ENCODE measurements at places on chromosomes 2 and 18.

- DNase-seq, result no peak
Observed at GRCh38 chr18:76353046-76353445, 142.0 kb downstream of the ZNF516 start.

DNA sequence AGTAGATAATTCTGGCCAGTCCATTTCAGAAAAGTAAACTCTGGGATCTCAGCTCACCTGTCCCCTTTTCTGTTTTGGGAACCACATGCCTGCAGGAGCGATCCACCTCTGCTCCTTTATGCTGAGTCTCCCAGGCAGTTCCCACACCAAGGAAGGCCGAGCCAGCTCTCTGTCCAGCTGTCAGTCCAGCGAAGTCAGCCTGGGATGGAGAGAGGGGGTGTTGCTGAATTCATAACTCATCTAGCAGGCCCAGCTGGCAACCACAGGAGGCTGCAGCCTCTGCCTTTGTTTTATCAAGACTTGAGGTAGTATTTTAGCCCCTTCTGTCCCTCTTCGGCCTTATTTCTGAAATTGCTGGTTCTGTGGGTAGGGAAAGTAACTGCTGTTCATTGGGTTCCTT is 209.9 kb downstream of the ARL4C start:
- DNase-seq, result no peak

DNA sequence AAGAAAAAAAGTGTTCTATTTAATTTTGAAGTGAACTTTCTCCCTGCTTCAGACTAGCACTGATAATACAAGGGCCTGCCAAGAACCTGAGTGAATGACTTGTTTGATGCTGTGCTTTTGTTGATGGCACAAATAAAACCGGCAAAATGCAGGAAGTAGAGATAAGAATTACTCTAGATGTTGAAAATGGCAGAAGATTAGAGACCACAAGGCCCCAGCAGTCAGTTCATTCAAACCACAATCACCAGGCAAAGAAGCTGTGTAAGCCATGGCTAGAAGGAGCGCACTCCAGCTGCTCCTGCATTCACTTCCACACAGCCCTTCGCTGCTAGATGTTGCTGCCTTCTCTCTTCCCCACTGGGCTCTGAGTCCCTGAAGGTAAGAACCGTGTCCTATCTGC is 297.1 kb downstream of the AGPS start:
- no peak for DNase-seq

DNA sequence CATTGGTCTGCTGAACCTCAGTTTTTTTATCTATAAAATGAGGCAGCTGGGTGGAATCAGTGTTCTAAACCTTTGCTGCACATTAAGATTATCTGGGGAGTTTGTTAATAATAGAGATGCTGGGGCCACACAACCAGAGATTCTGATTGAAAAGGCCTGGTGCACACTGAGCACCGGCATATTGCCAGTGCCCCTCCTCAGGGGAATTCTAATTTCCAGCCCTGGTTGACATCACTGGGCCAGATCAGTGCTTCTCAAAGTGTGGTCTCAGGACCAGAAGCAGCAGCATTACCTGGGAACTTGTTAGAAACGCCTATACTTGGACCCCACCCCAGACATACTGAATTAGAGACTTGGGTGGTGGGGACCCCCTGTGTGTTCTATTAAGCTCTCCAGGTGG is 112.5 kb downstream of the SETBP1 start:
- DNase-seq, result no peak

GRCh38 chr18:6547476-6547875 is 132.8 kb upstream of the L3MBTL4 start:
- DNase-seq, result no peak

DNA sequence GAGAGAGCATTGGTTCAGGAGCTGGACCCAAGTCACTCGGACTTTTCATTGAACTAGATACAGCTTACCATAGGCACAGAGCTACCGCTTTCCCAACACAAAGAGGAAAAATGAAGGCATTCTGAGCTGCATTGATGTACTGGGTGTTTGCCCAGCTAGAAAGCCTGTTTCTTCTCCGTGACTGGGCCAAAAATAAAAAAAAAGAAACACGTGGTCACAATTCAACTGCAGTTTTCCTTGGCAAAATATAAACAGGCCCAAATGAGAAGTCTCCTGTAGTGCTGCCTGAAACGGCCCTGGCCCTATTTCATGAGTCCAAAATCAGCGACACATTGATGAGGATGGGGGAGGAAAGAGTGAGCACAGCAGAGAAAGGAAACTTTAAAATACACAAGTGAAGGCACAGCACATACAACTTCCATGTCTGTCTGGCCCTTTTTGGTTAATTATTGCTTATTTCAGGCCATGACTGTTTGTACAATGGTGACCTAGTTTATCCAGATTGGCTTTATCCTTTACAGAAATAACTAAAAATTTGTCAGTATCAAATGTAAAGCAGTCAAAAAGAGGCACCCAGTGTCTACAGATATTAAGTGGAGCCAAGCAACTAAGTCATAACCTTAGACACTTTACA is 179.7 kb downstream of the ICOS start:
- no peak for DNase-seq

GRCh38 chr2:205865905-205866441 is 183.7 kb downstream of the NRP2 start:
- DNase-seq, result no peak

DNA sequence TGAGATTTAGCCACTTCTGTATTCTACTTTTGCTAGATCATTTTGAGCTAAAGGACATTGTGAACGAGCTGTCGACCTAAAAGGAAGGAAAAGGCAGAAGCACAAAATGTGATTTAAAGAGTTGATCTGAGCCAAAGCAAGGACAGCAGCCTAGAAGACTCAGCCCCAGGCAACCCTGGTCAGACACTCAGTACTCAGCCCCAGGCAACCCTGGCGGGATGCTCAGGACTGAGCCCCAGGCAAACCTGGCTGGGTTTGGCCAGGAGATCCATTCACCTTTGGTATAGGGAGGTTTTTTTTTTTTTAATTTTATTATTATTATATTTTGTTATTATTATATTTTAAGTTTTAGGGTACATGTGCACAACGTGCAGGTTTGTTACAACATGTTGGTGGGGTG is 34.3 kb upstream of the PXDN start:
- DNase-seq, result no peak

GRCh38 chr18:75321431-75321830 is 106.1 kb downstream of the SMIM21 start:
- no peak for DNase-seq

- DNase-seq, result no peak
Observed at GRCh38 chr2:48283586-48284269, 246.2 kb upstream of the STON1 start.

DNA sequence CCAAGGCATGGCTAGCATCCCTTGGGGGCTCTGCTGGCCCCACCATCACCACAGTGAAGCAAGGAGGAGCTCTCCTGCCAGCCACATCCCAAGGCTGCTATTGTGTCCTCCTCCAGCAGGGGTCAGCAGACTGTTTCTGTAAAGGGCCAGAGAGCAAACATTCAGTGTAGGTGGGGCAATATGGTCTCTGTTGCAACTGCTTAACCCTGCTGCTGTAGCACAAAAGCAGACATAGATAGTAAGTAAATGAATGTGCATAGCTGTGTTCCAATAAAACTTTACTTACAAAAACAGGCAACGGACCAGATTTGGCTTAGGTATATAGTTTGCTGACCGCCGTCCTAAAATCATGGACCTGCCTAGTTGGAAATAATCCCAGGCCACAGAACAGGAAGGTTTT is 36.4 kb upstream of the ZBTB7C start:
- DNase-seq, result peak; percentile 48

DNA sequence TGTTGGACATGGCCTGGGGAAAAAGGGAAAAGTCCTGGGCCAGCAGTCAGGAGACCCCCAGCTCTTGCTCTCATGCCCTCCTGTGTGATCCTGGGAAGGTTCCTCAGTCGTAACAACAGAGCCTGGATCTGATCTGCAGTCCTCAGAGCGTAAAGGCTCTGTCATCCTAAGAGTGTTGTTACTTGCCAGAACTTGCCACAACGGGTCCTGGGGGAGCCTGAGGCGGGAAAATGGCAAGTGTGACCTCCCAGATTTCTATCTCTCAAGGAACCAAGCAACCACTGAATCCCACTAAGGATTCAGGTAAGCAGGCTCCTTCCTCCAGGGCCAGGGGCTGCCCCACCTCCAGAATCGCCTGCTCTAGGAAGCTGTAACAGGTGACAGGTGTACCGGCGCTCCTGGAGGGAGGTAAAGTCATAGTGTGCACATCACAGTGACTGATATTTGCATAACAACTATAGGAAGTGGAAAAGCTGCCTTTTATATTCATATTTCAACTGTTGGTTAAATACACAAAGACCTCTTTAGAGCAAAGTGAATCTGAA is 18.4 kb downstream of the HS1BP3 start:
- DNase-seq, result no peak

- DNase-seq, result no peak
Observed at GRCh38 chr2:40584432-40584831, 132.5 kb upstream of the SLC8A1 start.

- DNase-seq, result no peak
Observed at GRCh38 chr18:22668496-22668895, 250.8 kb upstream of the CTAGE1 start.

DNA sequence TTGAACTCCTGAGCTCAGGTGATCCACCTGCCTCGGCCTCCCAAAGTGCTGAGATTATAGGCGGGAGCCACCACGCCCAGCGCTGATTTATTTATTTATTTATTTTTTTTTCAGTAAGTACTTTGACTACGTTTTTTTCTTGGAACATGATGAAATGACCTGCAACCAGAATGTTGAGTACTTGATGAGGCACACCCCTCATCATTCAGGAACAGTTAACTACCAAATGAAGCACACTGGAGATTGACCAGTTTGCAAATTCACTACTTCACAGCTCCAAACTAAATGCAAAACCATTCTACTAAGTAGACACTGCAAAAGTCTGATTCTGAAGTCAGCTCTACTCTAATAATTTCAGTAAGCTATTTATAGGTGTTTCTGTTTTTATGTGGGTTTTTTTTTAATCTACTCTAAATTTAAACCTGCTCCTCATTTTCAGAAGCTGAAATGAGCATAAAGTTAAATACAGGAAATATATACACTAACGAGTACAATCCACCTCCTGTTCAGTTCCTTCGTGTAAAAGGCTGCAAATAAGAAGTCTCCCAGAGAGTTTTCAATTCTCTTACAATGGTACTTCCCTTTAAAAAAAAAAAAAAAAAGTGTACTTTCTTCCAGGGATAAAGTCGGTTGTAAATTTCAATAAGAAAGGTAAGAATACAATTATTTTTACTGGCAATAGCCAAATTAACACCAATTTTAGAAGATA is 1.4 kb downstream of the GFPT1 start:
- no peak for DNase-seq

DNA sequence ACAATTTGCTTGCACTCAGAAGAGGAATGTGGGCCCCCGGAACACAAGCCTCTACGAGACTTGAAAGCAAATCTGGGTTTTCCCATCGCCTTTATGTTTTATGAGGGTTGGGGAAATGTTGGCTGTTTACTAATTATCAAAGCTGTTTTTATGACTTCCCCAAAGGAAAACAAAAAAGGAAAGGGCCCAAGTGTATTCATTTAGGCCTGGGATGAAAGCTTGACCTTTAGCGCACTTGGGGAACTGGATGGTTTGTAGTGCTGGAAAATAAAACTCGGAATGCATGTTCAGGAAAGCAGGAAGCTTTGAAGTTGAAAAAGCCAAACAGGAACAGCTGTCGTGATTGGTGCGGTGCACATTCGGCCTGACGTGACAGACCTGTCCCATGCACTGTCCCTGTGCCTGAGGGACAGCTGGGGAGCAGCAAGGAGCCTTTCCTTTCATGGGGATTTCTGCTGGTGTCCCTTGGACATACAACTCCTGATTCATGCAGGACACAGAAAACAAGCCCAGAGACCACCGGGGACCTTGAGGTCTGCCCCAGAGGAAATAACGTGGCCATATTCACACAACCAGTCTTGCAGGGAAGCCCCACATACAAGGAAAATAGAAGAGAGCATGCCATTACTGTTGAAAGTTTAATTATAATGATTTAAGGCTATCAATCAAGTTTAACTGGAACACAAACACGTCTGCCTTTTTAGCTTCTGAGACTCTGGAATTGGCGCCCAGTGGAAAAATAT is 169.7 kb upstream of the APCDD1 start:
- no peak for DNase-seq

GRCh38 chr2:47179388-47179787 is 24.3 kb upstream of the STPG4 start:
- no peak for DNase-seq

DNA sequence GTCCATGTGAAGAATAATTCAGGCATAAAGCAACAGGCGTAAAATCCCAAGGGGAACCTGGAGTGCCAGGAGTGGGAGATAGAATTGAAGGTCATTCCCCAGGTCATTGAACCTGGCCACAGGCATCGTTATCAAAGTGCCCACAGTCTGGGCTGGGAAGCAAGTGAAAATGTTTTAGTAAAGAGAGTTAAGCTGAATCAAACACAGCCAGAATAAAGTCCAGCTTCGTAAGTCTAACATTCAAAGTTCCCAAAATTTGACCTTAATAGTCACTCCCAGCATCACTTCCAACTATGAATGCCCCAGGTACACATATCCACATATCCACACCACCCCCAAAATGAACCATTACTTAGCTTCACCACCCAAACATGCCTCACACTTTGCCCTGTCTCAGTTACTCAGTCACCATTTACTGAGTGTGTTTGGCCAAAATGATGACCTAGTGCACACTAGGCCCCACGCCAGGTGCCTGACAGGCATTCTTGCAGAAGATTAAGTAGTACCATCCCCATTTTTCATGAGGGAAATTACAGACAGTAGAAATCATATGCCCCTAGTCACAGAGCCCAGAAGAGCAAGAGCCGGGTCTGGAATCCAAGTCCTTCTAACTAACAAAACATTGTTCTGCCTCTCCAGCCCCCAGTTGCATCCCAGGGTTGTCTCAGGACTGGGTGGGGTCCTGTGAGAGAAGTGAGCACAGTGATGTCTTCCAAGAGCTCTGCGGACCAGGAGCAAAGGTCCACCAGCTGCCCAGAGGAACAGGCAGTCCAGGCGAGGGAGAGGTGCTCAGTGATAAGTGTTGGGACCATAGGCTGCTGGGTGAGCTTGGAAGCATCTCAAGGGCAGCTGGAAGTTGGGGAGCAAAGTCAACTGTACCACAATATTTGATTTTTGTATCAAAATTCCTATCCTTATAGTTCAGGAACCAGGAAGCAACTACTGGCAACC is 65.2 kb upstream of the MYCN start:
- no peak for DNase-seq

GRCh38 chr18:58223717-58224424 is 179.8 kb downstream of the NEDD4L start:
- DNase-seq, result no peak

DNA sequence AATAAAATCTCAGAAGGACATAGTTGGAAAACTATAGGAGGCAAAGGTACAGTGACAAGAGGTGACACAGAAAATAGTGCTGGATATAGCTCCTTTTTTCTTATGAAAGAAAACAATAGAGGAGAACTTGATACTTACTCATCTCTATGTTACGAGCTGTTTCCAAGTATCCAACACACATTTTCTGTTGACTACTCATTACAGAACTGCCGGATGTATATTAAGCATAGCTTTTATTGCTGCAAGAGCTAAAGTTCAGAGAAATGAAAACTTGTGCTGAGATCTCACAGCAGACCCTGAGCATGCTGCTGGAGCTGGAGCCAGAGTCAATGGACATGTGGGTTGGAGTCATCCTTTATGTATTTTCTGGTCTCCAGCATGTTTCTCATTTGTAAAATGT is 210.0 kb upstream of the NT5C1B start:
- DNase-seq, result no peak
